NCI-H345 (cell line): ENCODE measurements at places on chromosomes 16 and 17.

DNA sequence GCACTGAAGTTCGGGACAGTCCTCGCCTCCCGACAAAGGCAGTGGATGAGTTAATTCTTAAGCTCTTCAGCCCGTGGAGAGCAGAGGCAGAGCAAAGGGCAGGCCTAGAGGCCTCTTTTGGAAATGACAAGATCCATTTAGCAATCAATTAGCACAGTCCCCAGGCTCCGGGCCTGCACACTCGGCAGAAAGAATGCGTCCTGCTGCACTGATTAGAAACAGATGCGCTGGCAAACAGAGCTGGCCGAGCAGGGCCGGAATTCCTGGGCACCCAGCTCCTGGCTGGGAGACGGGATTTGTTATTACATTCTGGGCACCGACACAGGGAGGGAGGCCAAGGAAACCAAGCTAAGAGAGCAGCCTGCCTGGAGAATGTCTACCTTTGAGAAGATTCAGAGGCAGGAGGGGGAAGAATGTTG is 162.9 kb downstream of the COPRS start:
- DNase-seq, result no peak

- no peak for DNase-seq
Observed at GRCh38 chr17:57554826-57555635, 190.1 kb downstream of the CCDC182 start.

GRCh38 chr17:80920441-80920840 is 71.2 kb upstream of the CHMP6 start:
- DNase-seq, result no peak

GRCh38 chr17:12247761-12248160 is 227.1 kb downstream of the MAP2K4 start:
- no peak for DNase-seq

- no peak for DNase-seq
Observed at GRCh38 chr17:49217651-49218413, 7.3 kb downstream of the ABI3 start.
